GM12864 (cell line): ENCODE measurements at places on chromosomes 5 and 9.

DNA sequence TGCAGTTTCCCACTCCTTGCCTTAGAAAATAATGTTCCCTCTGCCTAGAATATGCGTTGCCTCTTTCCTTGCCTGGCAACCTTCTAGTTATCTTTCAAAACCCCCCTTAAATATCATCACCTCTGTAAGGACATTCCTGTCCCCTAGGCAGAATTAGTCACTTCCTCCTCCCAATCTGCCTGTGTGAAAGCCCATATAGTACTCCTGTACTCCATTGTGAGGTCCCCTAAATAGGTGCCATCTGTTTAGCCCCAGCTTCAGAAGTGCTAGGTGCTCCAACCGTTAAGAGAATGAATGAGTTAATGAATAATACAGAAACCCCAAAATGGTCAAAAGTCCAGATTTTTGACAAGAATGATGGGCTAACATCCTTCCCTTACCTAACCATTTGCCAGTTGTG is 181.4 kb downstream of the GDNF start:
- no peak for DNase-seq

DNA sequence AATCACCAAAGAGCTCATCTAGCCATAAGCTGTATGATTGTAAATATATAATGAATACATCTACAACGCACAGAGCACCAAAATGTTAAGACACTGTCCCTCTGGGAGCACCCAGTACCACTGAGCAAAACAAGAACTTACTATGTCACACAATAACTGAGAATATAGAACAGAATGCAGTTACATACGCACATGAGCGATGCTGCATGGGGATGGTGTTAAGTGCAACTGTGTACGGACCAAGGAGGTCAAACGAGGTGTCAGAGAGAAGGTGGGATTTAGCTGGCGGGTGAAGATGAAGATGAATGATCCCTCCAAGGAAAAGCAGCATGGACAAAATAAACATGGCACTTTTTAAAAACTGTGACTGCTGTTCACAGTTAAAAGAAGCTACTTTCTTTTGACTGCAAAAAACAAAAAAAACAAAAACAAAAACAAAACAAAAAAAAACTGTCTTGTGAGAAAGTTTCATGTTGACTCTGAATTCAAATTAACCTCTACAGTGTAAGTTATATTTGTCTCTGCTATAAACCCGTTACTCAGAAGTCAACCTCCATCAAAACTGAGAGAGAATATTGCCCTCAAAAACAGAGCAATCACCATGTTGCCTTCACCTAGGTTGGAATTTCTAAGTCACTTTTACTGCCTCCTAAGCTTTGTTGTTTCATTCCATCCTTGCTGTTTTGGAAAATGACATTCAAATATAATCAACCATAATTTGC is 169.6 kb upstream of the GNA14 start:
- DNase-seq = no peak

GRCh38 chr9:37998881-37999587 is 70.0 kb downstream of the SHB start:
- no peak for DNase-seq

DNA sequence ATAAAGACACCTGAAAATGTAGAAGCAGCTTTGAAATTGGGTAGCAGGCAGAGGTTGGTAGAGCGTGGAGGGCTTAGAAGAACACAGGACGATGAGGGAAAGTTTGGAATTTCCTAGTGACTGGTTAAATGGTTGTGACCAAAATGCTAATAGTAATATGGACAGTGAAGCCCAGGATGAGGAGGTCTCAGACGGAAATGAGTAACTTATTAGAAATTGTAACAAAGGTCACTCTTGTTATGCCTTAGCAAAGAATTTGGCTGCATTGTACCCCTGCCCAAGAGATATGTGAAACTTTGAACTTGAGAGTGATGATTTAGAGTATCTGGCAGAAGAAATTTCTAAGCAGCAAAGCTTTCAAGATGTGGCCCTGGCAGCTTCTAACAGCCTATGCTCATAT is 382.5 kb downstream of the KCNN2 start:
- DNase-seq = no peak

DNA sequence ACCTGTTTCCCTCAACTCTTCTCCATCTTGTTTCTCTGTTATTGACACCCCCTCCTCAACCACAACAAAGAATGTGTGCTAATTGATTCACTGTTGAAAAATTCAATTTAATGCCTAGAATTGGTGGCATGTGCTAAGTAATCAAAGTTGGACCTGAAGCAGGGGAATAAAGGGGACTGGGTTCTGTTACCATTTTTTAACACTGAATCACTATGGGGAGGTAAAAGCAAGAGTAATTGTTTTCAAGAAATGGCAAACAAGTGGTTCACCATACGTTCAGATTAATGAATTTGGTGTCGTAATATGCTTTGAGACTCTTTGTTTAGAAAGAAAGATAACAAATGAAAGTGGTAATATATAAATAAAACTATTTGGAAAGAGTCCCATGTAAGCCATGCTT is 17.0 kb upstream of the SSBP2 start:
- DNase-seq = no peak

DNA sequence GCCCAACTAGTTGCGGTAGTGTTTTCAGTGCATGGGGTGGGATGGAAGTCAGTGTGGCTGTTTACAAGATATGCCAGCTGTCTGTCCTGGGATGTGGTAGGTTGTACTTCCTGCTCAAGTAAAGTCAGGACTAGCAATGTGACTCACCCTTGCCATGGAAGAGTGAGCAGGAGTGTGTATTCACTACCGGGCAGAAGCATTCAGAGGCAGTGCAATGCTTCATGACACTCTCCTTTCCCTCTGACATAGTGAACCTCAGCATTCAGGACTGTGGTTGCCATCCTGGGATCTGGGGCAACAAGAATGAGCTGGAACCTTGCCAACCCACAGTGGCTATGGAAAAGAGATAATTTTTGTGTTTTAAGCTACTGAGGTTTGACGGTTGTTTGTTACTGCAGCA is 68.9 kb downstream of the BOD1 start:
- DNase-seq = peak; percentile 57

DNA sequence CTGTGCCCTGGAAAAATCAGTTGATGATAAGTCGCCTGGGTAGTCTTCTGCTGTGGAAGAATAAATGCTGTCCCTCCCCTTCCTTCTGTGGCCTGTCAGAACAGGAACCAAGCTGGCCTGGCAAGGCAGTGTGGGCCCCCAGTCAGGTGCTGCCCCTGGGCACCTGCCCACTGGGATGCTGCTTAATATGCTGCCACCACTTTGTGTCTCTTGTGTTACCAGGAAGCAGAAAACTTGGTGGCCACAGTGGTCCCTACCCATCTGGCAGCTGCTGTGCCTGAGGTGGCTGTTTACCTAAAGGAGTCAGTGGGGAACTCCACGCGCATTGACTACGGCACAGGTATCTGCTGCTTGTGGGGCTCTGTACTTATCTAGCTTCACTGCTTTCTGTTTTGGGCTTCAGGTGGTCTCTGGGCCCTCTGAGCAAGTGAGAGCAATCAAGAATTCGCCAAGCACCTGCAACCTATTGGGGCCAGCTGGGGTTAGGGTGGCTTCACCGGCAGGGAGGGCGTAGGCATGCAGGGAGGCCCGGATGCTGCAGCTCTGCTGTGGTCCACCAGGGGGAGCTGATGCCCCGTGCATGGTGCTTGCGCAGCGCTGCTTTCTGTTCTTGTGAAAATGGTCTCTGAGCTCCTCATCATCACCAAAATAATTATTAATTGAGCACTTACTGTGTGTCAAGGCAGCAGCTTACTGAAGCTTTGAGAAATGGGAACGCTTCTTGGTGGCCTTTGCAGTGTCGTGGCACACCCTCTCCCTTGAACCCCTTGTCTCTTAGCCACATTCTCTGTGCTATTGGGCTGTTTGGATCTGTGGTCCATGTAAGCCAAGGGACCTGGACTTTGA is 20.3 kb downstream of the PTPA start:
- DNase-seq = no peak
